Colonic mucosa (tissue), 4 donors: ENCODE measurements at places on chromosomes 4 and X. TPM values are rescaled to one million over a fixed set of nuclear protein-coding genes. Genes with fewer than 3 reads are reported as not detected.
A peak's percentile ranks its signal among the peaks of the same experiment; 100 is the strongest.

GRCh38 chr4:125787707-125788106, 473.0 kb downstream of the FAT4 start:
- DNase-seq = no peak

DNA sequence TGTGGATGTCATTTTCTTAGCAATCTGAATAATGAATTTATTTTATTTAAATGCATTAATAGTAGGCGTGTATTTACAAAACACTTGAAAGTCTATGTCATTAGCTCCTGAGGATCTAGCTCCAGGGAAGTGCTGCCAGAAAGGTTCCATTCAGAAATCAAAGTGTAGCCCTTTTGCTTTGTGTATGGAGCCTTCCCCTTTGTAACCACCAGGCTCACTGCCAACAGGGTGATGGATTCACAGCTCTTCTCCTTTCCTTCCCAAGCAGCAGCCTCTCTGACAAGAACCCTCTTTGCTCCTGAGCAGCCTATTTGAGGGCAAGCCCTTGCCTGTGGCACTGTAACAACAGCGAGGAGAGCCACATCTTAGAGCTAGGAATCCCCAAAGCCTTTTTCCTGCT, 286.0 kb upstream of the RASGEF1B start:
- no peak for DNase-seq

DNA sequence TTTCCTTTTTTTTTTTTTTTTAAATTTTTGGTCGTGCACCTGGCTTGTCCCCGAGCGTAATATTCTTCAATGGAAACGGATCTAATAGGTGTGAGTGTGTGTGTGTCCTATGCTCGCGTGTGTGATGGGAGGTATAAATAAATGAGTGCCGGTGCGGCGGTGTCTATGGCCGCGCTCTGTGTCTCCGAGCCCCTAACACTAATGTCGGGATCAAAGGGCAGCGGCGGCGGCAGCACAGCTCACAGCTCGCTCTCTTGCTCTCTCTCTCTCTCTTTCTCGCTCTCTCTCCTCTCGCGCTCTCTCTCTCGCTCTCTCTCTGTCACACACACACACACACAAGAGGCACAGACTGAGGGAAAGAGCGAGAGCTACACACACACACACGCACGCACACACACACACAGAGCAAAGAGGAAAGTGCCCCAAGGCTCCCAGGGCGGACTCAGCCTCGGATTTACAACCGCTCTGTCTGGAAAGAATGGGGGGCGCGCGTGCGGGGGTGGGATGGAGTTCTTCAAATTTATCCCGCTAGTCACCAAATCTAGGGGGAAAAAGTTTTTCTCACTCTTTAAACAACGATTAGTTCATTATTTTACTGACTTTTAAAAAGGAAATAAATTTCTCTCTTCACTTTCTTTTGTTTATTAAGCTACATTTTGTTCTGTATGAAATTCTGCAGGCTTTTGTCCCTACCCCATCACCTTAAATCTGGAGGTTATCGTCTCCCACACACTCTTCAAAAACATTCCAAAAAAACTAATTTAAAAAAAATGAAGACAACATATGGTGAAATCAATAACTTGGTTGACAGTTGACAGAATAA, at the start of gene ZNF827:
Gene ZNF827, minus strand, starts transcription at position 206 of the 823 bp plus-strand sequence. CDS start 416 bp downstream, outside the sequence.
- peak; percentile 83 for DNase-seq

- DNase-seq = no peak
Observed at GRCh38 chrX:148672517-148672916, 172.1 kb downstream of the AFF2 start.

GRCh38 chrX:19805046-19805690, 82.2 kb downstream of the SH3KBP1 start:
- DNase-seq = no peak

- no peak for DNase-seq
Observed at GRCh38 chr4:56288663-56289062, 98.6 kb downstream of the AASDH start.

- no peak for DNase-seq
Observed at GRCh38 chrX:68358679-68359078, 74.6 kb downstream of the OPHN1 start.

Gene TMEM150C
- 2.5 TPM for total RNA-seq

Gene DSPP
- not detected for total RNA-seq

Gene HMX1
- not detected for total RNA-seq

Gene RIPPLY1
- total RNA-seq = not detected

Gene GAK
- total RNA-seq = 198 TPM

Gene STARD8
- total RNA-seq = 1.6 TPM

Gene SPATA4
- not detected for total RNA-seq

Gene UGT2B11
- total RNA-seq = not detected

Gene LUZP4
- not detected for total RNA-seq

Gene RAB41
- not detected for total RNA-seq
